Cardiac septum (tissue), 1 donor: ENCODE measurements at places on chromosomes 6 and 20. TPM values are rescaled to one million over a fixed set of nuclear protein-coding genes. Genes with fewer than 3 reads are reported as not detected.

GRCh38 chr6:73109659-73110058, 115.6 kb downstream of the KHDC1L start:
- DNase-seq: no peak

GRCh38 chr20:24116611-24117010, 128.0 kb upstream of the GGTLC1 start:
- no peak for DNase-seq

DNA sequence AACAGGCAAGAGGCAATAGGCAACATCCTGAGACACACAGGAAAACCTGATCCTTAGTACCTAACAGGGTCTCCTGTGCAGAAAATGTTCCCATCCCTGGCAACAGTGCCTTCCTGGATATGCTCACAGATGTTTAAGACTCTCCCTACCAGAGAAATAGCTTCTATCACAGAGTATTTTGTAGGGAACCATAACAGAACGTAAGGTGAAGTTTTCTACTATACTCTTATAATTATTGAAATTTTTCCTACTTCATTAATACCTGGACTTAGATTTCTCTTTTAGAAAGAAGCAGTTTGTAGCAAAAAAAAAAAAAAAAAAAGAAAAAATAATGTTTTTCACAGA, 33.5 kb upstream of the LGSN start:
- no peak for DNase-seq

- no peak for DNase-seq
Observed at GRCh38 chr20:16179919-16180318, 393.3 kb downstream of the KIF16B start.

DNA sequence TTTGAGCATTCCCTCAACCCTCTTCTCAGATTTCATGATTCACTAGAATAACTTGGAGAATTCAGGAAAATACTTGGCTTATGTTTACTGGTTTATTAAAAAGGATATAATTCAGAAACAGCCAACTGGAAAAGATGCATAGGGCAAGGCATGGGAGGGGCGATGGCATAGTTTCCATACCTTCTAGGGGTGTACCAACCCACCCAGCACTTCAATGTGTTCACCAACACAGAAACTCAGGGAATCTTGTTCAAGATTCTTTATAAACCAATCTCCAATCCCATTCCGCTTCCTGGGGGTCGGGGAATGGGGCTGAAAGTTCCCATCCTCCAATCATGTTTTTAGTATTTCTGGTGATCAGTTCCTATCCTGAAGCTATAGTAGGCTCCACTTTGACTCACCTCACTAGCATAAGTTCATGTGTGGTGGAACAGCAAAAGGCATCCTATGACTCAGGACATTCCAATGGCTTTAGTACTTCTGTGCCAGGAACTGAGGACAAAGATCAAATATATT, 164.4 kb downstream of the SIM1 start:
- no peak for DNase-seq

GRCh38 chr20:49283176-49283702, 5.4 kb upstream of the ZNFX1 start:
- no peak for DNase-seq

GRCh38 chr6:71252410-71252809, 36.2 kb upstream of the OGFRL1 start:
- DNase-seq: no peak

DNA sequence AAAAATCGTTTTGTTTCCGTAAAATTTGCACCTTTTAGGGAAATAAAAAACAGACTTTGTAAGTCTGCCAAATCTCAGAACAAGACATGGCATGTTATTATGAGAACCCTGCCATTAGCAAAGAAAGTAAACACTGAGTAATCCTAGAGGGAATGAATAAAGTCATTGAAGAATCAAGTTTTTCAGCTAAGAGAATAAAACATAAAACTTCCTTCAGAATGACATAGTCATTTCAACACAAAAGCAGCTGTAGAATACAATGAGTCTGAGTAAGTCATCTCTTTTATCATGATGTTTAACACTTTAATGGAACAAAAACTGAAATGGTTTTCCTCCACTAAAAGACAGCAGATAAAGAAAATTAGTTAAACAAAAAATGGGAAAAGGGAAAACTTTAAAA, 10.3 kb upstream of the DST start:
- no peak for DNase-seq

HLA-DMB gene
- 7.9 TPM for total RNA-seq

FGD2 gene
- total RNA-seq: 2.3 TPM

TTK gene
- total RNA-seq: 0.22 TPM

TMEM244 gene
- not detected for total RNA-seq

SRSF12 gene
- 0.40 TPM for total RNA-seq

LPA gene
- total RNA-seq: not detected
